ENCODE measurements at places on chromosomes 7 and 10.

DNA sequence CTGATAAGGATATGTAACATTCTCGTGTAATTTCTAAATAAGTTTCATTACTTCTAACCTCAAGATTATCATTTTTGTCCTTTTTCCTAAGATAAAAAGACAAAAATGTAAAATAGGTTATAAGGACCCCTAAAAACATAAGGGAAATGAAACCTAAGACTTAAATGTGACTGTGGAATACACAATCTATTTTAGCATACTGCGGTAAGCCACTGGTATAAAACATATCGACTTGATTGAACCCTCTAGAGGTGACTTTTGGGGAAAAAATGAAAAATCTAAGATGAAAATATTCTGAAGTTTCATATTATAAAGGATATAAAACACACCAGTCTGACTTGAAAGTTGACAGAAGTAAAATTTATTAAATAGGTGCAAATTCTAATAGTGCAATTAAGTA lies 1.9 kb downstream of the NAMPT start:
- DNase-seq = no peak

DNA sequence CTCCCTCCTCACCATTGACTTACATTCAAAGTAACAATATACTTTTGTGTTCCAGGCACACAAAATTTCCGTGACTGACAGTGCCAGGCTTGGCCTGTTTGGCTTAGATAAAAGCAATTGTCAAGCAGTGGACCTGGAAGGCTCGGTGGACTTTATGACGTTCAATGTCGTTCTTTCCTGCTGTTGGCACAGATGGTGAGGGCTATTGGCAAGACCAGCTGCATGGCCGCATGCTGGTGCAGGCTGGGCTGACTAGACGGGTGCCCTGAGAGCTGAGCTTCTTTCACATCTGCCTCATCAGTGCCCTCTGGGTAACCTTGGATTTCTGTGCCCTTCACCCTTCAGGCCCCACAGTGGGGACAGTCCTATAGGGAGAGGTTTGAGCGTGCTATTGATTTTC lies 45.2 kb downstream of the WIPF3 start:
- DNase-seq = no peak

DNA sequence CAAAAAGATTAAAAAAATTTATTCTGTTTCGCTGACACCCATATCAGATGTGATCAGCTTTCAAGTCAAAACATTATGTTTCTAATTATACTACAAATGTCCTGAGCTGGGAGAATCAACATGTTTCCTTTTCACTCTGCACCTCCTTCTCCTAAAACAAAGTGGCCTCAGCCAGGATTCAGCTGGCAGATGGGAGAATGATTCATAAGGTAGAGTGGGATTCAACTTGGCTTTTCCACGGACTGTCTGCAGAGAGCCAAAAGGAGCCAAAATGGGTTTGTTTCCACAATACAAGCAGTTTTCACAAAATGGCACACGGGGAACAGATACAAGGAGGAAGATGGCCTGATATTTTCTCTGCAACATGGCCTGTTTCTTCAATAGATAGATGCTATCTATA lies 376.5 kb upstream of the PRKCQ start:
- no peak for DNase-seq

DNA sequence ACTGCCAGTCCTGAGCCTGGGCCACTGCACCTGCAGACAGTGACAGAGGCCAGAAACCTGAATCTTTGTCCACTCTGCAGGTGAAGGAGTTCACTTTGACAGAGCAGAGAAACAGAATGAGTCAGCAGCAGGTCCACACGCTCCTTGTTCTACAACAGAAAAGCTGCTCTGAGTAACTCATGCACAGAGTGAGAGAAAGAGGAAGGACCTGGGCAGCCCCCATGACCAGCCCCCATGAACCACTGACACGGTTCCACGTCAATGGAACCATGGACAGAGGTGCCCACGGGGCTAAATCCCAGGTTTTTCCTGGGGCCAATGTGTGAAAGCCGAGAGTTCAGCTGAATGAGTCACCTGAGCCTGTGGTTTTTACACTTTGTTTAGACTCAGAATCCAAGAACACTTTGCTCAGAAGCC lies 40.8 kb upstream of the CTBP2 start:
- peak; percentile 93 for DNase-seq

DNA sequence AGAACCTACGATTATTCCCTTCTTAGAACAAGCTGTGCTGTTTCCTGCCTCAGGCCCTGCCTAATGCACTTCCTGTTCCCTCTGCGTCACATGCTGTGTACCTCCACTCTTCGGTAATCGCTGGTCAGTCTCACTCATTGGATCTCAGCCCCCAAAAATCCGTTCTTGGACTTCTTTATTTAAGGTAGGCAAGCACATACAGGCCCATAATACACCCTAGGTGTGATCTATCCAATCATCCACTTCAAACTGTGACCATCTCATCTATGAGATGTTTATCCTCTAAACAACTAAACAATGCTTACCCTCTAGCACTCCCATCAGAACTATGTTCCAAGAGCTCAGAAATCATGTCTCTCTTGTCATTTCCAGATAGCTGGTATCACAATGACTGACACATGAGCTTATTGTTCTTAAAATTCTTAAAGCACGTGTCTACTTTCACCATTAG lies 83.9 kb downstream of the CADPS2 start:
- DNase-seq = no peak

Data from Caki2 (cell line).